D341Med (cell line): ENCODE measurements at places on chromosomes 6 and 20.
A peak's percentile ranks its signal among the peaks of the same experiment; 100 is the strongest.

GRCh38 chr6:150420926-150421325, 52.1 kb downstream of the IYD start:
- DNase-seq, result no peak

DNA sequence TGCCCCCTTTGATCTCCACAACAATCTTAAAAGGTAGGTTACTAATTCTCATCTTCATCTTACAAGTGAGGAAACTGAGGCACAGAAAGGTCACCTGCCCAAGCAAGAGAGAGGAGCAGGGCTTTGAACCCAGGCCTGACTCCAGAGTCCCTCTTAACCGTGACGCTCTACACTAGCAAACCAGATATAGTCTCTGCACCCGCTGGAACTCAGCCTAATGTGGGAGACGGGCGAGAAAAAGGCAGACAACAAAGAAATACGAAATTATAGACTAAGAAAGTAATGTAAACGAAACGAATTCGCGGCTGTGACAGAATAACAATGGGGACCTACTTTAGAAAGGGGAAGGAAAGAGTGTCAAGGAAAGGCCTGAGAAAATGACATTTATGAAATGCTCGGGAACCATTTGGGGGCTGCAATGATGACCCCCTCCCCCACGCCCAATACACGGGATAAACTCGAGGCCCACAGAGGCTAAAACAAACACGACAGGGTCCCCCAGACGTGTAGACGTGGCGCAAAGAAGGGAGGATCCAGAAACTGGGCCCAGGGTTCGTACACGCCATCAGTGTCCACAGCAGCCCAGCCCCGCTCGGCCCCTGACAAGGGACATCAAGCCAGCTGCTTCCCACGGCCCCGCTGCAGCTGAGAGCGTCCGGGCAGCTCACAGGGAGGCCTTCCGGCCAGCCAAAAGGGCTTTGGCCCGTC, 637 bp downstream of the TRPC4AP start:
- DNase-seq, result no peak

DNA sequence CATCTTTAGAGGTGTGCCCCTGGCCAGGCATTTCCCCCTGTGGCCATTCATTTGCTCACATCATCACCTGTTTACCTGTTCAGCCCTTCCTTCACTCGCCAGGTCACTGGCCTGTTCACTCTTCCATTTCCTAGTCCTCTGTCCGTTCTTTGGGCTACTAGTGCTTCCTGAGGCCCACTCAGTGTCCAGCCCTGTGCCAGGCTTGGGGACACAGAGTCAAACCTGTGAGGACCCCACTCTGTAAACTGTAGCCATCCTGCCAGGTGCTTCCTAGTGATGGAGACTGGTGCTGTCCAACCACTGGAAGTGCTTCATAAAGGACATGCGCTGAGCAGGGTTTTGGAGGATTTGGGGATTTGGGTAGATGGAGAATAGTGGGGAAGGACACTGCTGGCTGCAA, 3.5 kb downstream of the DLGAP4 start:
- DNase-seq, result no peak

DNA sequence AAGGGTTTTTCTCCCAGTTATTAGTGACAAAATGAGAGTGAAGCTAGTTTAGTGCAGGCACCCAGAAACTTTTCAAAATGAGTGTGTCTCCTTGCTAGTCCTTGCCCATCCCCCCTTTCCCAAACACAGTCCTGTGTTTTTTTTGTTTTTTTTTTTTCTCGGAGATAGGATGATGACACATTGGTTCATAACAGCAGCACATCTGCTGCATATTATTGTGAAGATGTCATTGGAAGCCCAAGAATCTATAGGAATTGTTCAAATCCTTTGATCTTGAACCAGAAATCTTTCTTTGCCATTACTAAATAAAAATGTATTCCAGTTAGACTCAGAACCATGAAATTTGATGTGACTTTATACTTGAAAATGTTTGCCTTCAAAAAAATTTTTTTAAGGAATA, 162.4 kb downstream of the FRK start:
- no peak for DNase-seq

DNA sequence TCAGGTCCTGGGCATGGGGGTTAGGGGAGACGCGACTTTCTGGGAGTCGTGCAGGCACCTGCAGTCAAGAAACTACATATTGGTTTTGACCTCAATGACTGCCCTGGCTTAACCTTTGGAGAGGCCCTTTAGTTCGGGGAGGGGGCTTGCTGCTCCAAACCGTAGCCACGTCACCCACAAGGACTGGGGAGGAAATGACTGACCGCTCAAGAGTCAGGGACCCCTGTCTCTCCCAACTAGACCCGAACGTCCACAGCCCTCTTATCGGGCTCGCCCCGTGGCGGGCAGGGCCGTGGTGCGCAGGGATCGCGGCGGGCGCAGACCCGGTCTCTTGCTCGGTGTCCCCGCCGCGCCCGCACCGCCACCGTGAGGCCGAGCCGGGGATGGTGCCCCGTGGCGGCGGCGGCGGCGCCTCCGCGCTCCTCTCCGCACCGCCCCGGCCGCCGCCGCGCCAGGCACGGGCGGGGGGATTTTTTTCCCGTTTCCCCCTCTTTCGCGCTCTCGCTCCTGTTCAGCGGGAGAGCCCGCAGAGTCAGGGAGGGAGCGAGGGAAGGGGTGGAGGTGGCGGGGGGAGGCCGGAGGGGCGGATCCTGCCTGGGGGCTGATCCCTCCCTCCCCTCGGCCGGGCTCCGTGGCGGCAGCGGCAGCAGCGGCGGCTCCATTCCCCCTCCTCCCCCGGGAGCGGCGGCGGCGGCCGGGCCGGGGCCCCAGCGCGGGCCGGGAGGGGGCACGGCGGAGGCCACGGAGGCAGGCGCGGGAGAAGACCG, at the start of gene BRPF3:
BRPF3 (plus strand) TSS at position 632 of the 767 bp plus-strand sequence. CDS start 3,579 bp downstream, outside the sequence.
- peak; percentile 91 for DNase-seq

GRCh38 chr6:166313255-166314070, 5.3 kb upstream of the PRR18 start:
- peak; percentile 84 for DNase-seq

DNA sequence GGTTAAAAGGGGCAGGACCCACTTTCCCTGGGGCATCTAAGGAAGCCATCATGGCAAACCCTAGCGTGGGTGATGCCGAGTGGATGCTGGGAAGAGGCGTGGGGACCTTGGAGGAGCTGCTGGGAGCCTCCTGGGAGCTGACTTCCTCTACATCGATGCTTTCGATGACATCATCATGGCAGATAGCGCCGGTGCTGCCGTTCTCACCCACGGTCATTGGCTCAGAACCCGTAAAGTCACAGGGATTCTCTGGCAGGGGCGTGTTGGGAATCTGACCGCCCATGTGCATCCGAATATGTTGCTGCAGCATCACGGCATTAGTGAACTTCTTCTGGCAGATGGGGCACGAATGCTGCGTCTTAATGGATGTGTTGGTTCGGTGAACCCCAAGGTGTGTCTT, 12.1 kb downstream of the SALL4 start:
- no peak for DNase-seq

DNA sequence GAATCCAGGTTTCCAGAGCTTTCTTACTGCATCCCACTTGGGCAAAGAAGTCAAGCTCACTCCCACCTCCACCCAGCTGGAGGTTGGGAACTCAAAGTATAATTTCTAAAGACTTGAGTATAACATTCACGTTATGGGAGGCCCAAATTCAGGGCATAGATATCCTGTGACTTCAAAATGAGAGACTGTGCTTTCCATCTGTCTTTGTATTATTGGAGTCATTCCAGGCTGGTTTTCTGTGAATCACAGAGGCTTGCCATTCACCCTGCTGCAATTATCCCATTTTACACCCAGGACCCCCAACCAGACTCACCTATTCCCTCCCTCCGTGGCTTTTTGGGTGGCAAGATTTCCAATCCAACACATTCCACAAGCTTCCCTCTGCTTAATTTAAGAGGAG, 19.3 kb upstream of the SRC start:
- DNase-seq, result peak; percentile 11

- no peak for DNase-seq
These were observed 376.1 kb downstream of the UTRN start for GRCh38 chr6:144661116-144661806.

DNA sequence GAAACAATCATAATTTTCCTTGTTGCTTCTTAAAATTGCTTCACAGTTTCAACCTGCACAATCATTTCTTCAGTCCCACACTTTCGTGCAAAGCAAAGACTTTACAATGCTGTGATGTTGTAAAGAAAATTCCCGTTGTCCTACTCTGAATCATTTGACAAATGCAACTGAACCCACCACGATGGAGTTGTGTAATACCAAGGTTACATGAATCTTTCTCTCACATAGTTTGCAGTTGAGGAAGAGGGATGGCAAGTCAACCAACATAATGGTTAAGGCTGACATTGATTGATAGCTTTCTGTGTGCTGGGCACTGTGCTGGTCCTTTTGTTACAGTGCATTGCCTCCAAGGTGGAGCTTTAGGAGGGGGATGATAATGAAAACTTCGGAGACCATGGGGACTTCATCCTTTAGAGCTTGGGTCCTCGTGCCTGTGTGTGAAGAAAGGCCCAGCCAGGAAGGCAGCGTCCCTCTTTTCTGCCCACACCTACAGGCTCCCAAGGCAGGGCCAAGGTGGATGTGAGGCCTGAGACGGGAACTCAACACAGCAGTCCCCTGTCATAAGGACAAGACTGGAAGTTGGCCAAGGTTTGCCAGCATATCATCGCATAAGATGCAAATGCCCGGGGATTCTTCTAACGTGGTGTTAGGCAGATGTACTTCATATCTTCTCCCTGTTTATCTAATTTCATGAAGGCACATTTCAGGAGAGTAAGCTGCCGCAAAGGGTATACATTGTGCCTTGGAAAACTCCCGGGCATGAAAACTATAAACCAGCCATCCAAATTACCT, 96.9 kb downstream of the LY86 start:
- no peak for DNase-seq

DNA sequence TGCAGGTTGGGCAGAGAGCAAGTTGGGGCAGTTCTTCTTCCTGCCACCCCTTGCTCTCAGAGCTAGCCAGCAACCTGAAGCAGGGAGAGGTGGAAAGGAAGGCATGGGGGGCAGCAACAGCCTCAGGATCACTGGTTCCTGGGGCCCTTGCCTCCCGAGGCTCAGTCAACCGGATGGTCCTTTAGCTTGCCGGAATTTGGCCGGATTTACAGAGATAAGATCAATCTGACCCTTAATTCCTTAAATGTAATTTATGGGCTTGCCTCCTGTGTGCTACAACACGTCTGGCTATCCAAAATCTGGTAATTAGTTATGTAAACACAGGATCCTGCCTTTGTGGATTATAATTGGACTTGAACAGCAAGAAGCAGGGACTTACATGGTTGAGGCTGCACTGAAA, 19.5 kb upstream of the TCP11 start:
- DNase-seq, result no peak

GRCh38 chr6:125948455-125948854, 8.1 kb upstream of the HINT3 start:
- DNase-seq, result no peak

- no peak for DNase-seq
These were observed 192.2 kb upstream of the SYNDIG1 start for GRCh38 chr20:24277196-24277595.

GRCh38 chr6:53113742-53114141, 34.9 kb downstream of the GCM1 start:
- no peak for DNase-seq

DNA sequence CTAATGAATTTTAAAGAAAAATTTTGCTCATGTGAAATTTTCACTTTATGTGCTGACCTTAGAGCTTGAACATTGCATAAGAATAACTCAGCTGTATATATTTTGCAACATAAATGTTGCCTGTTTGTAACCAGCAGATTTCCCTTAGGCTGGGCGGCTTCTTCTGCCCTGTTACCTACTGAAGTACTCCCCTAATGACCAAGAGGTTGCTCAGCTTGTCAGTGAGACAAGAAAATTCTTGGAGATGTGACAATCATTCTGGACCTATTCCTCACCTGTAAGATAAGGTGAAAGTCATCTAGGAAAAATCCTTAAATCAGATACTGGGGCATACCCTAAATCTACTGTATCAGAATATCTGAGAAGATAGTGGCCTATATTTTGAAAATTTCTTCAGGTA, 1061.7 kb downstream of the KIF16B start:
- no peak for DNase-seq

DNA sequence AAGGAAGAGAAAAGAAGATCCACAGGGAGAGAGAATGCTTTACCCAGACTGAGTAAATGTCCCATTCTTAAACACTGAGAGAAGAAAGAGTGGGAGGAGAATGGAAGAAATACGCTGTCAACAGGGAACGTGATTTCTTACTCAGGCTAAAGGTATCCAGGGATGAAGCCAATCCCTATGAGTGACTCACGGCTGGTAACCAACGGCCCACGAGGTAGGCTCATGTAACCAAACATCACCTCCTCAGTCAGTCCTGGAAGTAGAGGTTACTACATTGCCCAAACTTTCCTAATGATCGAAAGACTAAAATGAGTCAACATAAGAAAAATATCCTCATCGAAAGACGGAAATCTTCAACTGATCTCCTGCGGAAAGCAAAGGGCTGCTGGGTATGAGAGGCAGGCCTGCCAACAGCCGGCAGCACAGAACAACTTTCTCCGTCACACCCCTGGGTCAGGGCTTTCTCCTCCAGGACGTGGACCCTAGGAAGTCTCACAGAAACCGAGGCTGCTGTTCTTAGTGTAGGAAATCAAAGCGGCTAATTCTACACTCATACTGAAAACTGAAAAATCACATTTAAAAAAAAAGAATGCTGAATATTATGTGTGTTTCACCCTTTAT, 292.6 kb downstream of the GMDS start:
- DNase-seq, result no peak

- no peak for DNase-seq
These were observed 90.4 kb downstream of the CEBPB start for GRCh38 chr20:50280851-50281655.

DNA sequence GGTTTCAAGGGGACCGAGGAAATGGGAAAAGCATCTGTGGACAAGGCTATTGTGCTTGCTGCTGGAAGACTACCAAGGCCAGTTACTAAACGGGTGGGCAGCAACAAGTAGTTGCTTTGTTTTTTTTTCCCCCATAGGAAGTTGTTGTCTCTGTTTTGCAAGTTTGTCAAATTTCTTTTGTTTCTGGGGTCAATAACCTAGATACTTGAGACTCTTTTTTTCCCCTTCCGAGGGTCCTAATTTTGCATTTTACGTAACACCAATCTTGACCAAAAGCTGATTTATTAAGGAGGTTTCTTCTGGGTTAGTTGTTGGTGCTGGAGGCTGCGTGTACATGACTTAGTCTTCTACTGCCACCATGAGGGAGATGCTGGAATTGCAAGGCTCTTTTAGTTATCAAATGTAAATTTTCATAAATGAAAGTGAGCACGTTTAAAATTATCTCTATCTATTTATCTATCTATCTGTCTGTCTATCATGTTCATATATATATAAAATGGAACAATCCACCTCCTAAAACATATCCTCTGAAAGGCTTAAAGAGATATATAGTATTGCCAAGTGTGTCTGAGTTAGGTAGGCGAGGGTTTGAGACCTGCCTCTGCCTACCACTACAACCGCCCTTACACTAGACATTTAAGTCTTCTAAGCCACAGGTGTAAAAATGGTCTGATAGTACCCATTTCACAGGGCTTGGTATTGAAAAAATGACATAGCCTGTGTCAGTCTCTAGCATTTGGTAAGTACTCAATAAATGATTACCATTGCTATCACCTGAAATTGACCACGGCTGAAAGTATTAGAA, 60.2 kb downstream of the GCLC start:
- peak; percentile 56 for DNase-seq
